ENCODE measurements at places on chromosomes 2 and 18. TPM values are rescaled to one million over a fixed set of nuclear protein-coding genes. Genes with fewer than 3 reads are reported as not detected.
A peak's percentile ranks its signal among the peaks of the same experiment; 100 is the strongest.

GRCh38 chr2:182605166-182605565 is 110.9 kb upstream of the DNAJC10 start:
- no peaks in the 10 kb centered on the region for H3K4me1 ChIP-seq
- no peak overlapping the region for H3K4me3 ChIP-seq
- no peak overlapping the region for H3K27ac ChIP-seq
- DNase-seq: no peak

- H3K4me3 ChIP-seq: no peak overlapping the region
- DNase-seq: no peak
- H3K36me3 ChIP-seq: no peaks in the 10 kb centered on the region
- peak overlapping the region; percentile 59 for H3K27ac ChIP-seq
These were observed 14.1 kb upstream of the MEX3C start for GRCh38 chr18:51211552-51211951.

The NYAP2 gene
- 0.36 TPM for total RNA-seq

DNA sequence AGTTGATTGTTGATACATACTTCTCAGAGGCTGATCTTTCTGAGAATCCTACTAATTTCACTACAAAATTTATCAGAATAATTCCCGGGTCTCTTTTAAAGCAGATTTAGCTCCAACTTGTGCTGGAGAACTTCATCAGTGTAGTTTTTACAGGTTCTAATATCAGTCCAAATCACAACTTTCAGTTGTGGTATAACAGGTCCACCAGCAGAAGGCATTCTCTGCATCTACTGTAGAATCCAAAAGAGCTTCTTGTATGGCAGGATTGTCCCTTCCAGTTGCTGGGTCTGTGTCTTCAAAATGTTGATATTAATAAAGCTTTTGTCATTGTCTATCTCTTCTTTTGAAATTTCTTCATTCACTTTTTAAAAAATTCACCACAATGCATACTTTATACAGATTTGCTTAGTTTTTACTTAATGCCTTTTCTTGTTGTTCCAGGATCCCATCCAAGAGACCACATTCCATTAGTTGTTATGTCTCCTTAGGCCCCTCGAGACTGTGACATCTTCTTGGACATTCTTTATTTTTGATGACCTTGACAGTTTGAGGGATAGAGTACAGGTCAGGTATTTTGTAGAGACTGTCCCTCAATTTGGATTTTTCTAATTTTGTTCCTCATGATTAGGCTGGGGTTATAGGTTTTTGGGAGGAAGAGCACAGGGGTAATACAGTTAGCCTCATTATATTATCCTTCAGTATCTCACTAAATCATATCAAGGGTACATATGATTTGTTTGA is 490.5 kb upstream of the MEX3C start:
- no peak overlapping the region for H3K4me3 ChIP-seq
- DNase-seq: no peak
- H3K4me1 ChIP-seq: no peaks in the 10 kb centered on the region
- no peak overlapping the region for H3K27ac ChIP-seq
- H3K27me3 ChIP-seq: peaks cover 2% of the 10 kb centered on the region

DNA sequence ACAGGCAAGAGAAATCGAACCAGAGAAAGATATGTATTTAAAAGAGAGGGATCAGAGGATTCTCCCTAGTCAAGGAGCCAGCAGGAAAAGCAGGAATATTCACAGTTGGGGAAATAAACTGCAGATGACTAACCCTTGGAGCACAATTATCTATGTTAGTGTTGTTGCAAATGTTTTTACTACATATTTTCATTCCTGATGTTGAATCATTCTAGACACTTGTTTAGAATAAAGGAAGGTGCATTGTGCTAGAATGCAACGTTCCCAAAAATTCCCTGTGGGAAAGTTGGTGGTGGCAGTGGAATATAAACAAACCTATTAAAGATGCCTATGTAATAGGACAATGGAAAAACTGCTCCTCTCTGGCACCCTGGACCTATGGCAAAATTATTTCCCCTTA is 63.3 kb downstream of the DTNA start:
- no peak for DNase-seq
- no peaks in the 10 kb centered on the region for H3K27me3 ChIP-seq
- no peaks in the 10 kb centered on the region for H3K4me1 ChIP-seq
- no peaks in the 10 kb centered on the region for H3K36me3 ChIP-seq

- H3K4me1 ChIP-seq: peaks cover 18% of the 10 kb centered on the region
- H3K4me3 ChIP-seq: no peak overlapping the region
- H3K36me3 ChIP-seq: peaks cover 4% of the 10 kb centered on the region
- H3K27me3 ChIP-seq: no peaks in the 10 kb centered on the region
- no peak for DNase-seq
These were observed 62.3 kb downstream of the ADCY3 start for GRCh38 chr2:24857746-24858145.
